ENCODE measurements at places on chromosomes 6 and 20.

DNA sequence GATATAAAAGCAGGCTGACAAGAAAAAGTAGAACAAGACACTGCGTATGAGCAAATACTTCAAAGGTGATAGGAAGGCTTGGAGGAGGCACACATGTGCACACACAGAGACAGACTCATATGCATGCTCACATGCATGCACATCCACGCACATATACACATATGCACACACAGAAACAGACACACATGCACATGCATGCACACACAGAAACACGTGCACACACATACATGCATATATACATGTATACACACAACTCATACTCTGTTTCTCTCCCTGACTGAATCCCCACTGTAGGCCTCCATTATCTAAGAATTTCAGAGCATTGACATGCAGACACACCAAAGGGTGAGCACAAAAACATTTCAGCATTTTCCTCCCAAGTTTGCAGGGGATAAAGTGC lies 43.7 kb downstream of the VGLL2 start:
- no peak for DNase-seq

- no peak for DNase-seq
Observed at GRCh38 chr20:14049111-14049510, 53.8 kb downstream of the MACROD2 start.

GRCh38 chr6:52543262-52543661 lies 33.6 kb downstream of the TRAM2 start:
- no peak for DNase-seq

DNA sequence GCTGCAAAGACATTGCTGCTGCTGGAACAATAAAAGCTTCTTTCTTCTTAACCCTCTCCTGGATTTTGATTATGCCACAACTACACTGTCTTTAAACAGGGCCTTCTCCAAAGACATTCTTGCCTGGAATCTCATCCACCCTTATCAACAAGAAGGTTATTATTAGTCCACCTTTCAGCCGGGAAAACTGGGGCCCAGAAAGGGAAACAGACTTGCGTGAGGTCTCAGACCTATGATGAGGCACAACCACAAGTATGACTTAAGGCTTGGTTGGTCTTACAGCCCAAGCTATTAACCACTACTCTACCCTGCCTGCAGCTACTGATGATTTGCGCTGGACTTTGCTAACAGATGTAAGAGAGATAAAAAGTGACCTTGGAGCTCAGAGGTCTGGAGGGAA lies 62.8 kb upstream of the CTNNBL1 start:
- no peak for DNase-seq

DNA sequence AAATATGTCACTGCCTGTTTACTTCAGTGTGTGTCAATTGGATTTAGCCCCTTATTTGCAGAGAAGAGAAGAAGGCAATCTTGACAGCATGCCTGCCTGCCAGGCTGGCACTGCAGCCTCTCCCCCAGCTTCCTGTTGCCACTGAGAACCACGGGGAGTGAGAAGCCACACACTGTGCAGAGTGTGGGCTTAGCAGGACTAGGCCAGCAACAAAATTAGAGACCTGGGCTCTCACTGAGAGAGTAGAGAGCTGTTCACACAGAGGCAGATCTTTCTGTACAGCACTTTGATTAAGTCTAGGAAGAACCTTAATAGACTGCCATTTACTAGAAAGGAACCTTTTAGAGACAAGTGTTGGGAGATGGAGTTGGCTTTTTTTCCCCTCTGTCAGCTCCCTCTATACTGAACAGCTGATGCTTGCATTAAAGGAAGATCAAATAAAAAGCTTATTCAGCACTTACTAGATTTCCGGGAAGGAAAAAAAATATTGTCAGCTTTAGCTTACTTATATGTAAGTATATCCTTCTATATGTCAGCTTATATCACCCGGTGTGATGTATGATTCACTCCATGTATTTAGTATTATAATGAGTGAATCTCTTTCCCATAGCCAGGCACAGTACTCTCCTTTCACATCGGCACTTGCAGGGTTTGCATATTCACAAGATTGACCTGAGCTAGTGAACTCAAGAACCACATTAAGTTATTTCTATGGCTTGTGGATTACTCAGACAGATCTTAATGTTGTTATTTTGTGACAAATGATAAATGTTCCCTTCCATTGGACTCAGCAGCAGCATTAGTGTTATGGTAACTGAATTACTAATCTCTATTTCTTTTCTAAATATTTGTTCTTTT lies 851.0 kb upstream of the EPHA7 start:
- DNase-seq: no peak

GRCh38 chr6:29777310-29777709 lies 50.3 kb upstream of the HLA-G start:
- DNase-seq: no peak

Data from fibroblast of skin of left biceps (primary cell).